Suprapubic skin (tissue), 4 donors: ENCODE measurements at places on chromosomes 6 and 20. TPM values are rescaled to one million over a fixed set of nuclear protein-coding genes. Genes with fewer than 3 reads are reported as not detected.
A peak's percentile ranks its signal among the peaks of the same experiment; 100 is the strongest.

The PAK5 gene
- 0.56 TPM for total RNA-seq

GRCh38 chr6:6803180-6803977 is 214.9 kb downstream of the LY86 start:
- DNase-seq = no peak
- no peaks in the 10 kb centered on the region for H3K27me3 ChIP-seq
- no peak overlapping the region for H3K4me3 ChIP-seq
- peak overlapping the region; percentile 75 for H3K27ac ChIP-seq
- H3K36me3 ChIP-seq = no peaks in the 10 kb centered on the region
- H3K4me1 ChIP-seq = peaks cover 17% of the 10 kb centered on the region

GRCh38 chr6:101760843-101761621 is 367.5 kb downstream of the GRIK2 start:
- no peak overlapping the region for H3K4me3 ChIP-seq
- no peak for DNase-seq
- no peak overlapping the region for H3K27ac ChIP-seq

The TSHZ2 gene
- total RNA-seq = 24.7 TPM

- no peaks in the 10 kb centered on the region for H3K4me1 ChIP-seq
- no peak overlapping the region for H3K27ac ChIP-seq
- no peak overlapping the region for H3K4me3 ChIP-seq
- DNase-seq = no peak
Observed at GRCh38 chr6:141437011-141437410, 695.7 kb upstream of the GJE1 start.

- no peaks in the 10 kb centered on the region for H3K36me3 ChIP-seq
- no peaks in the 10 kb centered on the region for H3K4me1 ChIP-seq
Observed at GRCh38 chr6:51928320-51928719, 159.1 kb downstream of the PKHD1 start.

The SNTA1 gene
- 20.0 TPM for total RNA-seq
